NB4 (cell line): ENCODE measurements at places on chromosomes 7 and 10.

- no peak for DNase-seq
Observed at GRCh38 chr7:84297616-84298015, 103.0 kb upstream of the SEMA3A start.

- DNase-seq = no peak
Observed at GRCh38 chr7:2932402-2933251, 88.5 kb upstream of the GNA12 start.

GRCh38 chr7:25968205-25968993, 183.6 kb upstream of the NFE2L3 start:
- no peak for DNase-seq

- DNase-seq = peak; percentile 52
Observed at GRCh38 chr7:17302575-17303142, 4.2 kb downstream of the AHR start.

DNA sequence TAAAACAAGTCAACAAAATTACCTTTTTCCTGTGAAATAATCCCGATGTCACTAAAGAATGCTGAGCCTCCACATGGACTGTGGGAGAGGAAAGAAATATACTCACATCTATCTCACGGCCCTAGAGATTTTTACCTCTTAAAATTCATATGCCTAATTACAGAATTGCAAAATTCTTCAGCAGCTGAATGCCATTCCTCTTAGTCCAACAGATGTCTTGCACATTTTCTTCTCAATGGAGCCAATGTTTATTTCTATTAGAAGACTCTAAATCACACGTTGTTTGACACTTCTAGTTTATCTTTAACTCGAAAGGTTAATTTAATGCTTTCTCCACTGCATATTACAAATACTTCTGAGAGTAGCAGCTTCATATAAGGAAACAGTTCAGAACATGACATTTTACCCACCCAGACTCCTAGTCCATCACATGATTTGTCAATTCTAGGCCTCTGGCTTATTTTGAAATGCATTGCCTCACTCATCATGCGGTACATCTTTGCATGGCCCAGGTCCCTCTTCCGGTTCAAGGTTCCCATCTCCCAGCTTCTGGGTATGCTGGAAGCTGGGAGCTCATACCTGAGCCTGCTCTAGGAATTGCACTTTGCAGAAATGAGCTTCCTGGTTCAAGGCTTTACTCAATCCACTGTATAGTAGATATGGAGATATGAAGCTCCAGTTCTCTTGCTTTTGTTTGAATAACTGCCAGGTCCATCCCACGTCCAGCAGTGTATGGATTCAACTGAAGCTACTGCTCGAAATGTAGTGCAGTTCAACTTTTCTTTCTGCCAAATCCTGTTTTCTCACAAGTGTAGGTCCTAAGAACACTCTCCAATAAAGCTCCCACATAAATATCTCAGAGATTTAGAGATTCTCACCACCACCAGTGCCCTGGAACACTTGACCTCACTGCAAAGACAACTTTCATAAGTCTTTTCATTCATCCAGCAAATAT, 306.2 kb downstream of the GPR37 start:
- no peak for DNase-seq

DNA sequence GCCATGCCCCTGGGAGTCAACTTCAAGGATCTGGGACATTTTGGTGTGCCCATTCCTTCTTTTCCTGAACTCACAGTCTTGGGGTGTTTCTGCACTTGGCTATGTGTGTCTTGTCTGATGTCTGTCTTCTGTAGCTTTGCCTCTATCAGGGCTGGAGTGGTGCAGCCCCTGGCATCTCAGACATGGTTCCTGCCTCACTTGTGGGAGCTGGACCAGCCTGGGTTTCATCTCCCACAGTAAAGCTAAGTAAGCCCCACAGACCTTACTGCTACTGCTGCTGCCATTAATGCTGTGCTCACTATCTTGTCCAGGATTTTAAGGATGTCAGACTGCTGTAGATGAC, 59.0 kb downstream of the ADCYAP1R1 start:
- DNase-seq = no peak

DNA sequence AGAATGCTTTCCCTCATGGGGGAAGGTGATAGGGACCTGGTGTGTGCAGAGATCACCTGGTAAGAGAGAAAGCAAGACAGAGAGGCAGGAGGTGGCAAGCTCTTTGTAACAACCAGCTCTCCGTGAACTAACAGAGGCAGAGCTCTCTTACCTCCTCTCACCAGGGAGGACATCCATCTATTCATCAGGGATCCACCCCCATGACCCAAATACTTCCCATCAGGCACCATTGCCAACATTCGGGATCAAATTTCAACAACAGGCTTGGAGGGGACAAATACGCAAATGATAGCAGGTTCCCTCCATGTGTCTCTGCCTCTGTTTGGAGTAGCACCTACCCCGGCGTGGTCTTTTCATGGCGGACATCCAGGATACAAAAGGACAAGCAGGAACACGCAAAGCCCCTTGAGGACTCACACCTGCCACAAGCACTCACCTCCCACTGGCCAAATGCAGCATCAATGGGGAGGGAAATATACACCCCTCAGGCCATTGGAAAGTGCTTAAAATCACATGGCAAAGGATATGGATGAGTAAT, 431.2 kb upstream of the AUTS2 start:
- DNase-seq = no peak

DNA sequence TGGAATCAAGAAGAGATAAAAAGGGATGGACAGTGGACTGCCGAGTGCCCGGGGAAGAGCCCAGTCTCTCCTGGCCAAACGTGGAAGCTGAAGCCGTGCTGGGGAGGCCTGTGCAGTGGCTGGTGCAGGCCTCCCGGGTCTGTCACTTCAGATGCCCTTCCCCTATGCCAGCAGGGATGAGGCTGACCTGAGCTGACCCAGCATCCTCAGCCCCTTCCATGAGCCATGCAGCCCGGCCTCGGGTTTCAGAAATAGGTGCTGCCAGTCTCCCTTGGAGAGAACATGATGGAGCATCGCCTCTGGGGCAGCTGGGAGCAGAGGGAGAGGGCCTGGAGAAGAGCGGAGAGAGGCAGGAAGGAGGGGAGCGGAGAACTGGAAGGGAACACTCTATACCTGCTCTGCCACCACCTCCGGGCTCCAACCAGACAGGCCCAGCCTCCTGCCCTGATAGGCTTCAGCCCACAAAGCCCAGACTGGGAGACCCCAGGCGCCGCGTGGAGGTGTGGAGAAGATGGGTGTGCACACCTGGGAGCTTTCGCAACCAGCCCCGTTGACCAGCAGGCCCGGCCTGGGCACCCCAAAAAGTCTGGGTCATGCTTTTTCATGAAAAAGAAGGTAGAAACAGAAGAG, 68.6 kb upstream of the PPP2R2D start:
- no peak for DNase-seq

GRCh38 chr10:110820321-110820814, 51.4 kb upstream of the PDCD4 start:
- DNase-seq = no peak

- no peak for DNase-seq
Observed at GRCh38 chr10:26800468-26800867, 60.3 kb downstream of the ABI1 start.
